Right renal cortex interstitium (tissue), 3 donors: ENCODE measurements at places on chromosomes 7 and 10.

DNA sequence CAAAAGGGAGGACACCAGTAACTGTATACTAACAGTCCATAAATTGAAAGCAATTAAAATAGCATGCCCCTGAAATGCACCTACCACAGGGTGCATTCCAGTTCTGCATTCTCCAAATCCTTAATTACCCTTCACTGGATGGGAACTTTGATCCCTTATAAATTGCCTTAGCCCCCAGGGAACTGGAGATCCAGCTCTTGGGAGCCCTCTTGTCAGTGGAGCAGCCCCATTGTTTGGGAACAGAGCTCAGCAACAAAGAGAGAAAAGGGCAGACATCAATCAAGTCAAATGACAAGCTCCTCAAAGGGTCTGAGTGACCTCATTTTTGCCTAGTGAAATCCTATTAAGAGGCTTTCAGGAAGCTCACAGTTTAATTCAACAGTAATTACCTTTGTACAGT is 472.6 kb downstream of the XPNPEP1 start:
- DNase-seq: peak; percentile 29

DNA sequence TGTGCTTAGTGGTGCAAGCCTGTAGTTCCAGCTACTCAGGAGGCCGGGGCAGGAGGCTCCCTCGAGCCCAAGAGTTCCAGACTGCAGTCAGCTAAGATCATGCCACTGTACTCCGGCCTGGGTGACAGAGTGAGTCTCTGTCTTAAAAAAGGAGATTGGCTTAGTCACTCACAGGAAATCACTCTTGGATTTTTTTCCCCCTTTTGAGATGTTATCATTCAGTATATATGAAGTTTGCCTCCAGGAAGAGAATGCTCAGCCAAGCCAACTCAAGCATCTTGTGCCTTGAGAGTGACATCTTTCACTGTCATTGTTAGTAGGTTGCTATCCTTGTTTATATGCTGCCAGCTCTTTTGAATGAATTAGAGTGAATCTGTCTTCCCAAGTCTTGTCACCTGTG is 28.0 kb downstream of the NIPSNAP2 start:
- DNase-seq: no peak

GRCh38 chr7:155310425-155311114 is 12.9 kb downstream of the INSIG1 start:
- no peak for DNase-seq

DNA sequence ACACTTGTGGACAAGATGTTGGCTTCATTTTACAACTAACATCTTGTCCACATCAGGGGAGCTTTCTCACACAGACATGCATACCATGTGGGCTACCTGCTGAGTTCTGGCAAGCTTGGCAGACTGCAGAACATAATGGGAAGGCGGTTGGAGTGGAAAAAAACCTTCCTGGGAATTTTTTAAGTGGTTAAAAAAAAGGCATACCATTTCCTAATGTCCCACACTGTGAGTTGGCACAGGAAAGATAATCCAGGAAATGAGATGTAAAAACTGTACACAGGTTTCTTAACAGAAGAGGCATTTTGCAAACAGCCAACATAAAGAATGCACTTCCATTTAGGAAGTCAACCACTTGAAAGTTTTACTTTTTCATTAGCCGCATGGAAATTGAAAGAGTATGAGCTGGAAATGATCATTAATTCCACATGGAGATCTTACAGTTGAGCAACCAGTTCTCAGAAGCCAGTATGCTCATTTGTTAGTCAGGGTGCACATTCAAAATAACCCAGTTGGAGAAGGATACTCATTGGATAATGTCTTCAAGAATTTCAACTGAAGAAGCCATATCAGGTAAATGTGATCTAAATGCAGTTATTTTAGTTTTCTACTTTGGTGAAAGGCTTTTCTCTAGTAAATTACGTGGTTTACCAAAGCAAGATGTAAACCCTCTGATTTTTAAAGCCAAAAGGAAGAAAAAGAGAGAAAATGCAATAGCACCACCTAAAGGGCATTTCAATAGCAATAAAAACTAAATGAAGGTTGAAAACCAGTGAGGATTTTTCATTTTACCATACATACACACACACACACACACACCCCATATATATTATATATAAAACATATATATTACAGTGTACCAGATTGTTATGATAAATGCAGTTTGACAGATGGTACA is 194.0 kb downstream of the TAX1BP1 start:
- no peak for DNase-seq

GRCh38 chr7:66524738-66525137 is 103.9 kb upstream of the KCTD7 start:
- DNase-seq: no peak

DNA sequence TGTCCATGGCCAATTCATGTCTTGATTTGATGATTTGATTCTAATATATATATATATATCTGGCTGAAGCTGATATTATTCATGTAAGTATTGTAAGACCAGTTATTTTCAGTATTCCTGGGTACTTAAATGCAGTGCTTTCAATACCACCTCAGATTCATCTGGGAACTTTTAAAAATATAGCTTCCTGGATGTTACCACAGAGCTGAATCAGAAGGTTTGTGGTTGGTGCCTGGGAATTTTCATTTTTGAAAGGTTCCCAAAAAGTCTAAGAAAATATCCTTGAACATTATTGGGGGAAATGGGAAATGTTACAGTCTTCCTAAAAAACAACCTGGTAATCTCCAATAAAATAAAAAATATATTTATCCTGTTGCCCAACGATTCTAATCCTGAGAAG is 10.7 kb upstream of the PPP3CB start:
- no peak for DNase-seq

- no peak for DNase-seq
Observed at GRCh38 chr7:1087465-1087814, 473 bp upstream of the GPER1 start.

DNA sequence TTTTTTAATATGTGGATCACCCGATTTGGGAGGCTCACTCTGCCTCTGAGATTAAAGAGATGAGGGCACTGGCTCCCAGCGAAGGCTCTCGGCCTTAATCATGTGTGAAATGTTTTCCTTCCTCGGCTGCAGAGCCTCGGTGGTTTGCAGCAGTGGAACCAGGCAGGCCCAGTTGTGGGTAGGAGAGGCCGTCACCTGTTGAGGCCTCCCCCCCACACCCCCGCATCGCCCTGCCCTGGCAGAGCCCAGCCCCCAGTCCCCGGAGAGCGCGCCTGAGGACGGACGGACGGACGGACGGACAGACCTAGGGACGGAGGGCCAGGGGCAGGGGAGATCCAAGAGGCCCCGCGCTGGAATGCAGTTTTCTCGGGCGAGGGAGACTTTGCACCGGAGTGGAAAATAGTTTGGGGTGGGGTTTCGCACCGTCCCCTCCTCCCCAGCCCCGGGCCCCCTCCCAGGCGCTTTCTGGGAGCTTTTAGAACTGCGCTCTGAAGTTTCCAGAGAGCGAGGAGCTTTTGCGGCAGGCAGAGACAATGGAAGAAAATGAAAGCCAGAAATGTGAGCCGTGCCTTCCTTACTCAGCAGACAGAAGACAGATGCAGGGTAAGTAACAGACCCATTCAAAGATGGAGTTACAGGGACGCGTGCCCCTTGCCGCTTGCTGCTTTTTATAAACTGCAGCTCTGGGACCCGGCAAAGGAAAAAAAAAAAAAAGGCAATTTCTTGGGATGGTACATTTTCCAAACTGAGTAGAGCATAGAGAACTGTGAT is at the start of gene KIAA1217:
TSS of gene KIAA1217 (plus strand) at position 478 of the 771 bp plus-strand sequence. CDS start at position 534, 56 bp downstream.
- no peak for DNase-seq

GRCh38 chr10:113035732-113036312 is 85.8 kb downstream of the TCF7L2 start:
- DNase-seq: no peak

- DNase-seq: no peak
Observed at GRCh38 chr7:40077849-40078248, 56.6 kb downstream of the MPLKIP start.

DNA sequence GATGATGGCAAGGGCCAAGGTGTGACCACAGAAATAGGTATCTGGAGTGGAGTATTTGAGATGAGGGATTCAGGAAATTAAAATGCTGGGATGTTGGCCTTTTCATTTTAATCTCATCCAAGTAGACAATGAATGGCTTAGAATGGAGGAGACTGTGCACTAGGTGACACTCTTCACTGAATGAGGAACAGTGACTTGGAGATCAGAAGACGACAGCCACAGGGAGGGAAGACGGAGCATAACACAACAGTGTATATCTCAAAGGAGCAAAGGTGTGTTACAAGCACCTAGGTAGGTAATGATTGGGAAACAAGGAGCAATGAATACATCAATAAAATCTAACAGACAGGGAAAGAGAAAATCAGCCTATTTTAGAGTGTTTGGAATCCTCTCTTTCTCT is 4.1 kb upstream of the TAX1BP1 start:
- DNase-seq: no peak

DNA sequence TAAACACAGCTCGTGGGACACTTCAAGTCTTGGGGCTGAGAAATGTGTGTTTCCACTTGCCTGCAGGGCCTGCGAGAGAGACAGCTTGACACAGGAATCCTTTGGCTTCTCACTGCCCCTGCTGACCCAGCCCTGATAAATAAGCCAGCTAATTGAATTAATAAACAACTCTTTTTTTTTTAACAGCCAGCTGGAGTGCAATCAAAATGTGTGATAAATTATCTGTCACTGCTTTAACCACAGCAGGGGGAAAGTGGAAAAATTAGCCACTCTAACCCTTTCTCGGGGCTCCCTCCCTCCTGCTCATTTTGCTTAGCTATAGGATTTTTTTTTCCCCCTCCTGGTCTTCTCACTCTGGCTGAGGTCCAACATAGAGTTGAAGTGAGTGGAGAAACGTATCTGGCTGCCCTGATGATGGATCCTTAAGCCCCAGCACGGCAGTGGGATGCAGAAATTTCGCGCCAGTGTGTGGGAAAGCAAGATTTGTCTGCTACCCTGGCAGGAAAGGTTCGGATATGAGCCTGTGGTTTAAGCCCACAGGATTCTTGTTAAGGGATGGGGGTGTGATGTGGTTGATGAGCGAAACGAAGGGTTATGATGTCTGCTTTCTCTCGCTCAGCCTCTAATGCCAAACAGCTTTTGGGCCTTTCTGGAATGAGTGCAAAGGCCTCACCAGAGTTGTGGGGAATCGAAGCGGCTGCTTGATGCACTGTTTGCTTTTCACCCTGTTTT is 173.8 kb downstream of the TRIL start:
- no peak for DNase-seq

GRCh38 chr10:110495731-110496552 is 1.8 kb upstream of the DUSP5 start:
- no peak for DNase-seq

DNA sequence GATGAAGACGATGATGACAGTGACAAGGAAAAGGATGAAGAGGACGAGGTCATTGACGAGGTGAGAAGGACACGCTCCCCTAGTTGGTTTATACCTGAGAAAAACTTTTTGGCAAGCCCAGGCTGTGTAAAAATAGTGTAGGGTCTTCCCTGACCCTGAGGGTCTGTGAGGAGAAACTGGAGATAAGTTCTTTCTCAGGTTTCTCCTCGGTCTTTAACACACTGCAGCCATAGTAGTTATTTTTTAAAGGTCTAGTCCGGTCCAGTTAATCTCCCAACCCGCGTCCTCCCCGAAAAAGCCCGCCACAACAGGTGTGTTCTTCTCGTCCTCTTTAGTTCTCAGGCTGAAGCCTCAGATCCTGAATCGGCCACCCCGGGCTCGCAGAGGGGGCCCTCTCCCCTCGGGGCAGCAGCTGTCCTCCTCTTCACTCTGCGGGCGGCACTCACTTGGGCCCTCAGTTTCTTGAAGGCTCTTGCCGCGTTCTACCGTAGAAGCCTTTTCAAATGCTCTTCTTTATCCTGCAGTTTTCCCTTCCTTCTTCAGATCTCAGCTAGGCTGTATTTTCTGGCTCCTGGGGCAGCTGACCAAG is 411 bp downstream of the BCCIP start:
- no peak for DNase-seq

- DNase-seq: no peak
Observed at GRCh38 chr7:10537764-10538163, 435.9 kb upstream of the PHF14 start.

DNA sequence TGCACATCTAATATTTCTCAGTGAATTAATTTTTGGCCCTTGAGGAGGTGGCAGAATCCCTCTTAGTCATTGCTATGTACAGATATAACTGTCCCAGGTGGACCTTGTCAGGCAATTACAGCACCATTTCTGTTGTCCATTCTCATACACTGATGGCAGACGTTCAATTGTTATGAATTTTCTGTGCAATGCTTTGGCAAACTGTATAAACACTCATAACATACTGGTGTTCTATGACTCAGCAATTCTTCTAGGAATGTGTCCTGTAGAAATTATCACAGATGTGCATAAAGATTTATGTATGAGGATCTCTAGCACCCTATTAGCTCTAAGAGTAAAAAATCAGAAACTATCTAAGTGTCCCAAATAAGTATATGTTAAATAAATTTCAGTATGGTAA is 80.8 kb downstream of the DNAJB9 start:
- no peak for DNase-seq
